CD4-positive, alpha-beta T cell treated with Interleukin-10 for 1 hour (primary cell): ENCODE measurements at places on chromosomes 1 and 21.

- no peak for DNase-seq
These were observed 193.1 kb downstream of the RYR2 start for GRCh38 chr1:237235091-237235490.

GRCh38 chr1:208127792-208128529 lies 116.2 kb downstream of the PLXNA2 start:
- DNase-seq, result no peak

- no peak for DNase-seq
These were observed 279.3 kb downstream of the SETD4 start for GRCh38 chr21:35780983-35781382.

GRCh38 chr1:44705938-44706337 lies 25.0 kb downstream of the RNU5D-1 start:
- DNase-seq, result no peak

DNA sequence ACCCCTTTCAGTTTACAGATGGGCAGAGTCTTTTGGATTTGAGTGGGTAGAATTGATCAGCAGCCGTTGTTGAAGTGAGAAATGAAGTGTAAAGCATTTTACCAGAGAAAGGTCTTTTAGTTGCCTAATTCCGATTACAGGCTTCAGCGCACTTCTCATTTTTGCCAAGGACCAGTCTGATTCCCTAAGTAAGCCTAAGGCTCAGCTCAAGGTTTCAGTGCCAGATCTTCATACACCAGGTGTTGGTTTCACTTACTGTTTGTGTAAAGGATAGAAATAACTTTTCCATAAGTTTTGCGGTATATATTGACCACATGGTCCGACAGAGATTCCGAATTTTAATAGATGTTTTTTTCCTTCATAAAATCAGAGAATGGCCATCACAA lies 83.9 kb upstream of the BMP8A start:
- DNase-seq, result no peak

DNA sequence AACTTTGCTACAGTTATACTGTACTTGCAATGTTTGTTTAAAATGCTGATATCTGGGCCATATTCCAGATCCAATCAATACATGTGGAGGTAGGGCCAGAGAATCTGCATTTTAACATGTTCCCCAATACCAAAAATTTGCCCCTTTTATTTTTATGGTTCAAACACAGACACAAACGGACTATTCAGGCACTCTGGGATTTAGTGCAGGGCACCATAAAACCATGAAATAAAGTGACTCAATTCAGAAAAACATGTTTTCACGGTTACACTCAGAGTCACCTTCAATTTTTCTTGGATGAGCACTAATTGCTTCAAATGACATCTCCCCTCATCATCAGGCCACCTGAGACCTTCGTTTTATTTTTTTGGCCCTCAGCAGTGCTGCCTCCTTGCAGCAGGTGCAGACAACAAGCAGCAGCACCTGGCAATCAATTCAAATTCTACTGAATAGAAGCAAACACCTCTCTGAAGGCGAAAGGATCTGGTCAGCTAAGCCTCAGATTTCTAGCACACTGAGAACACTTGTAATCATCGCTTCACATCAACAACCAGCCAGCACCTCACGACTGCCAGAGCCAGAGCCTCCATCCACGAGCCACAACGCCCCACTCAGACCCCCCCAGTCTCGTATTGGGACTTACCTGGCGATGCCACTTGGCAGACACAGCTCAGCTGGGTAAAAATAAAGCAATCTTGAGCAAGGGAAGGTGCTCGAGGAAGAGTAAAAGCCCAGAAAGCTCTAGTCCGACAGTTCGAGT lies 1.1 kb downstream of the ERO1B start:
- DNase-seq, result peak; percentile 38

- no peak for DNase-seq
These were observed 577.5 kb downstream of the USP25 start for GRCh38 chr21:16307256-16307655.

DNA sequence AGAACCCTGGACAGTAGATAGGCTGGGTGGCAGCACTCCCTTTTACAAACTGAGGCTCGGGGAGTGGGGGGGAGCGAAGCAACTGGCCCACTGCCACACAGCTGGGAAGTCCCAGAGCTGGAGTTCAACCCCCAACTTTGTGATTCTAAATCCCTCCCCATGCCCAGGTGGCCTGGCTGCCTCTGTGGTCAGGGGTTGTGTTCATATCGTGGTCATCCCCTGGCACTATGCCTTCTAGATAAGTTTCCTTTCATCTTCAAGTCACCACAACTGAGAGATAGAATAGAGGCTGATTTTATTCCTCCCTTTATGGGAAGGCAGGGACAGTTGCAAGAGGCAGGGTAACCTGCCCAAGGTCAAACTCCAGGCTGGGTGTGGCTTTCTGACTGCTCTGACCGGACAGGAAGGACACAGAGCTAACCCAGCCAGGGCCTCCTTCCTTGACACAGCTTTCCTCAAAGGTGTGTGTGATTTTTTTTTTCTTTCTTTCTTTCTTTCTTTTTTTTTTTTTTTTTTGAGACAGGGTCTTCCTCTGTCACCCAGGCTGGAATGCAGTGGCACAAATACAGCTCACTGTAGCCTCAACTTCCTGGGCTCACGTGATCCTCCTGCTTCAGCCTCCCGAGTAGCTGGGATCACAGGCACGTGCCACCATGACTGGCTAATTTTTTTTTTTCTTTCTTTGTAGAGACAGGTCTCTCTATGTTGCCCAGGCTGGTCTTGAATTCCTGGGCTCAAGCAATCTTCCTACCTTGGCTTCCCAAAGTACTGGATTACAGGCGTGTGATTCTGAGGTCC lies 18.4 kb upstream of the TNFRSF1B start:
- DNase-seq, result no peak

DNA sequence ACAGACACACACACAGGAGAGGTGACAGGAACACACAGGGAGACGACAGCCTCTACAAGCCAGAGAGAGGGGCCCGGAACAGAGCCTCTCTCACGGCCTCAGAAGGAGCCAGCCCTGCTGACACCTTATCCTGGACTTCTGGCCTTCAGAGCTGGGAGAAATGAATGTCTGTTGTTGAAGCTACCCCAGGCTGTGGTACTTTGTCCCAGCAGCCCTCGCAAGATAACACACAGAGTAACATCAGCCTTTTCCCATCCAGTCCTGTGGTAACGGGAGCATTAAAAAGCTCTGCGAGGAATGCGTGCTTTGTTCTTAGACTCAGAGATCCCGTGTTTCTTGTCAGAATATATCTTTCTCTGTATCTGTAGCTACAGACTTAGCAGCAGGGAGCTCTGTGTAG lies 131.2 kb downstream of the SIM2 start:
- no peak for DNase-seq

- no peak for DNase-seq
These were observed 345.7 kb downstream of the ZNF326 start for GRCh38 chr1:90340606-90341005.

GRCh38 chr1:178361847-178362246 lies 134.9 kb downstream of the CLEC20A start:
- DNase-seq, result no peak

DNA sequence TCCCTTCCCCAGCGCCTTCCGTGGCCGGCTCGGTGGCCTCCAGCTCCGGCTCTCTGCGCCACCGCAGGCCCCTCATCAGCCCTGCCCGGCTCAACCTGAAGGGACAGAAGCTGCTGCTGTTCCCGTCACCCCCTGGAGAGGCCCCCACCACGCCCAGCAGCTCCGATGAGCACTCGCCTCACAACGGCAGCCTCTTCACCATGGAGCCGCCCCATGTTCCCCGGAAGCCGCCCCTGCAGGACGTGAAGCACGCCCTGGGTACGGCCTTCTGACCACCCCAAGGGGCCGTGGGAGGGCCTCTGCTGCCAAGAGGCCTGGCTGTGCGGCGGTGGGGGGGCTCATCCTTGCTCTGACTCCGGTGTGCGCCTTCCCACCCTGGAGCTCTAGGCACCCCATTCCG lies 21.8 kb downstream of the TMEM201 start:
- DNase-seq, result no peak

GRCh38 chr1:58739856-58740466 lies 40.1 kb upstream of the MYSM1 start:
- peak; percentile 75 for DNase-seq

DNA sequence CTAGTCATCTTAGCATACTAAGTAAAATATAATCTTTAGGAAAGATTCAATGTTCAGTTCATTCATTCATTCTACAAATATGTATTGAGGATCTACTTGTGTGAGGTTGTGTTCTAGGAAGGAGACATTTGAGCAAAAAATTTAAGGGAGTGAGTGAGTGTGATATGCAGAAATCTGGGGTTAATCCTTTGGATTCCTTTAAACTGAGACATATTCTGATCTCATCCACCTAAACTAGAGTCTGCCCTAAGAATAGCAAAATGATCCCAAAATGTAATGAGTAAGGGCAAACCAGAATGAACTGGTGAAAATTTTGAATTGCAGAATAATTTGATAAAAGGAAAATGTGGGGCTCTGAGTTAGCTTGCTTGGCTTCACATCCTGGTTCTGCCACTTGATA lies 8.6 kb downstream of the UBE2U start:
- DNase-seq, result no peak

DNA sequence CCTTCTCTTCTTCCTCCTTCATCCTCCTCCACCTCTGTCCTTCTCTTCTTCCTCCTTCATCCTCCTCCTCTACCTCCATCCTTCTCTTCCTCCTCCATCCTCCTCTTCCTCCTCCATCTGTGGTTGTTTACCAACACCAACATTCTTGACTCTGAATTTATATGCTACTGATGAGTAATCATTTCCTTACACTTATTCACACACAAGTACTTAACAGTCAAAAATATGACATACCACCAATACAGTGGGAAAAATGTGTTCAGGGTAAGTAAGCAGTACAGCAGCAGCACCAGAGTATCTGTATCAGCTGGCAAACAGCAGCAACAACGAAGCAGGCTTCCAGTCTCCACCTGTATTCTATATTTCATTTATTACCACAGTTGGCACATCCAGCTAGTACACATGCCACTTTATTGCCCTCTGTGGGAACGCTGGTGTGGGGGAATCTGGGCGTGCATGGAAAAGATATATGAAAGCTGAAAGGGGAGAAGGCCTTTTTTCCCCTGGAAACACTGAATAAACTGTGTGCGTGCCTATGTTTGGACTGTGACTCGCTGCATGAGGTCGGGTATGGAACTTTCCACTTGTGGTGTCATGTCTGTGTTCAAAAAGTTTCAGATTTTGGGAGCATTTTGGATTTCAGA lies 16.0 kb downstream of the ADSS2 start:
- DNase-seq, result no peak

- DNase-seq, result no peak
These were observed 62.5 kb downstream of the RNF220 start for GRCh38 chr1:44467566-44467965.

DNA sequence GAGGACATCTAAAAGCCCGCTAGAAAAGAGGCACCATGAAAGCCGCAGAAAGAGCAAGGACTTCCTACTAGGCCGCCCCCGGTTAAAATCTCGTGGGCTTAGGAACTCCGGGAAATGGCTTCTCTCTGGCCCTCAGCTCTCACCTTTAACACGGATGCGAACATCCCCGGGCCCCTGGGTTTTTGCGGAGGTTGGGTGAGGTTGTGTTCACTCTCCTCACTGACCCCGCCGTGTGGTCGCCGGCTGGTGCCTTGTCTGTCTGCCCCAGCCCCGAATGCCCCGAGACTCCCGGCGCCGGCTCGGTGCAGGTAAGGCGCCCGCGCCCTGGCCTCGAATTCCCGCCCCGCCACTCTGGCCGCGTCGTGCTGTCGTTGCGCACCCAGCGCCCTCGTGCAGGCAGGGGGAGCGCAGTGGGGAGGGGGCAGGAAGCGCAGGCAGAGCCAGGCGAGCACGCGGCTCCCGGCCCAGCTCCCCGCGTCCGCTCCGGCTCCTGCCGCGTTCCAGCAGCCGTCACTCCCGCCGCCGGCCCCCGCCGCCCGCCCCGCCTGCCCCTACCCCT lies at the start of gene SHISAL2A:
TSS of gene SHISAL2A (plus strand) at position 437 of the 559 bp plus-strand sequence. CDS start 326 bp downstream, outside the sequence.
- DNase-seq, result peak; percentile 71

- no peak for DNase-seq
These were observed 163.6 kb downstream of the GLUL start for GRCh38 chr1:182227864-182228547.

- no peak for DNase-seq
These were observed 2.3 kb upstream of the ATP2B4 start for GRCh38 chr1:203624341-203624712.

DNA sequence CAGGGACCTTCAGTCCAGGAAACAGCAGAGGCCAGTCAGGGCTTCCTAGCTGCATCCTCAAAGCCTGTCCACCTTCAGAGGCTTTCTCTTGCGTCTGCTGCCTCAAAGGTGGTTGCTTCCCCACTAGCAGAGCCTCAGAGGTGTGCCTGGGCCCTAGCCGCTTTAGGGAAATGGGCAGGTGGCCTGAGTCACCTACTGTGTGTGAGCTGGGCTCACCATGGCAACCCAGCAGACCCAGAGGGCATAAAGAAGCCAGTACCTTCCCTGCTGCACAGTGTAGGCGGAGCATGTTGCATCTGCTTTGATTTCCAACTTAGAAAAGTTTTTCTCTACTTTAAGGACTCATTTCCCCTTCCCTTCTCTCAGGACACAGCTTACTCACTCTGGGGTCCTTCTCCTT lies 12.5 kb downstream of the SLC9A1 start:
- no peak for DNase-seq

- DNase-seq, result no peak
These were observed 153.7 kb upstream of the ZBTB40 start for GRCh38 chr1:22297999-22298398.

DNA sequence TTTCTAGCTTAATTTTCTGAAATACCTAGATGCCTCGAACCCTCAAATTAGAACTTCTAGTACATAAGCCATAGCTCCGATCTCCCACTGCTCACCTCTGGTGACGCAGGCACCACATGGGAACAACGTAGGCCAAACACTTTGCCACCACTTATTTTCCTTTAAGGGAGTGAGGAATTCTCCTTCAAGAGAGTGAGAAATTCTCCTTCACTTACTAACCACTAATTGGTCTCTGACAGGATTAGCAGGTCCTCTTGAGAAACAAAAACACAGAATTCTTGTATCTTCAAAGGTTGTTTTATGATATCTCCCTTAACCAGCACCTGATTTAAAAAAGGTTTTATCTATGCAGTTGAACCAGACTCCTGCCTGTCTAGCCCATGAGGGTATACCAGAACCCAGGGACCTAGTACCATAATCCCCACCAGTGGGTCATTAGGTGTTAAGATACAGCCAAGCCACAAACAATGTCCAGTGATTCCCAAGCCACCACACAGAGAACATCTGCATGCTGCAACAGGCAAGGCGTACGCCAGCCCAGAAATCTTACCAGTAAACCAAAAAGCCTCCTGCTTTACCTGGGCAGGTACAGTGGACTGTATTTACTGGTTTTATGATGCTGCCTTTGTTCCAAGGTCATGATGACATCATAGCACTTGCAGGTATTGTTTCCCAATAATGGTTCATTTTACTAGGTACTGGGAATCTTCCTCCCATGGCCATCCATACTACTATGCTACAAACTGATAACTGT lies 20.3 kb upstream of the CXADR start:
- no peak for DNase-seq

GRCh38 chr1:165873481-165873880 lies 46.1 kb downstream of the UCK2 start:
- DNase-seq, result no peak

DNA sequence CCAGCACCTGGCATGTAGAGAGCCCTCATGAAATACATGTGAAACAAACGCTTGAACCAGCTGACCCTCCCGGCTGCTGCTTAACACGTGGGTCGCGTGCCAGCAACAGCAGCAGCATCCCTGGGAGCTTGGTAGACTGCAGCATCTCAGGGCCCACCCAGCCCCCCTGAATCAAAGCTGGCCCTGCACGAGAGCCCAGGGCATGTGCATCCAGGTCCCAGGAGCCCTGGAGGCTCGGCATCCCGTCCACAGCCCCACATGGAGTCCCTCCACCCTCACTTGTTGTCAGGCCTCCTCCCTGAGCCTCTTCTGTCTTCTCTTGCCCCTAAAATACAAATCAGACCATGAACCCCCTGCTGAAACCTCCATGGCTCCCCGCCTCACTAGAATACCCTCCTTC lies 123.1 kb downstream of the MATN1 start:
- DNase-seq, result no peak

- DNase-seq, result no peak
These were observed 126.4 kb downstream of the PRDM16 start for GRCh38 chr1:3195480-3195815.
